T47D (cell line): ENCODE measurements at places on chromosomes 12 and 14.

- no peak for DNase-seq
Observed at GRCh38 chr14:60972295-60972694, 8.6 kb downstream of the TRMT5 start.

GRCh38 chr12:110245369-110245772 is 35.7 kb upstream of the ATP2A2 start:
- no peak for DNase-seq

DNA sequence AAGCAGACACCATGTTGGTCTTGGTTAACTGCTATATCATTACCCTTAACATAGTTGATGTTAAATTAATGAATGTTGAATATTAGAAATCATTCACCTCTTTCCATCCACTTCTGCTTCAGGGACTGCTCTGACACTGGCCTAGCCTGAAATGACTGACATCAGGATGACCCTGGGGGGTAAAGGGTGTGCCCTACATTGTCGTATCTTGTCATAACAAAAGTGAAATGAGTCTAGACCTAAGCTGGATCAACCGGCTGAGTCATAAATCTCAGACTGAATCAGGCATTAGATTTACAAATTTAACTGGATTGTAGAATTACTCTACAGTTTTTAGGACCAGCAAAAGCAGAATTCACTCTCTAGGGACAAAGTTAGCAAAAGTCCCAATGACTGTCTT is 35.3 kb downstream of the KICS2 start:
- no peak for DNase-seq

- DNase-seq: no peak
Observed at GRCh38 chr14:40850191-40850590, 756.5 kb upstream of the LRFN5 start.

- peak; percentile 23 for DNase-seq
Observed at GRCh38 chr12:14418451-14418890, 53.0 kb downstream of the ATF7IP start.

DNA sequence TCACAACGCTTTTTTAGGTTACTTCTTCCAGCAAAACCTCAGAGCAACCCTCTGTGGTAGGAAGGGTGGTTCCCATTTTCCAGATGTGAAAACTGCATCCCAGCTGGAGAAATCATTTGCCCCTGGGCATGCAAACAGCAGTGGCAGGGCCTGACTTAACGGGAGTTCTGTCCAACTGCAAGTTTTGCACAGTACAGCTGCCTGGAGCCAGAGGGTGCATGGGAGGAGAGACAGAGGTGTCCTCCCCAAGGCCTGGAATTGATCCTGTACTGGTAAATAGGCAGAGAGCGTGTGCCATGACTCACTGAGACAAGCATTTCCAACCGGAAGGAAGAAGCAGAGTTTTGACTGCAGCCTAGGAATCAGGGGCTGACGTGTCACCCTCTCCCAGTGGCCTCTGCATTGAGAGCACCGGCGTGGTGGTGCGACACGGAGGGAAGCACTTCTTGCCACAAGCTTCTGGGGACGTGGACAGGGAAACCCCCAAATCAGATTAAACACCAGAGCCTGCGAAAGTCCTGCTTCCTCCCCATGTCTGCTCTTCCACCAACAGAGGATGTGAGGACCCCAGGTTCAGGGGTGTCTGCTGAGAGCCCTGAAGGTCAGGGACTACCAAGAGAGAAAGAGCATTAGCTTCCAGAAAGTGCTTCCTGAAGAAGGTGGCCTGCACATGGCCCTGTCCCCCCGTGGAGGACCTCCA is 19.0 kb upstream of the SERPINA4 start:
- no peak for DNase-seq
